CD4-positive, alpha-beta T cell treated with Interleukin-2 at 100 ng/mL for 4 hours (primary cell): ENCODE measurements at places on chromosomes 1 and 21.
A peak's percentile ranks its signal among the peaks of the same experiment; 100 is the strongest.

DNA sequence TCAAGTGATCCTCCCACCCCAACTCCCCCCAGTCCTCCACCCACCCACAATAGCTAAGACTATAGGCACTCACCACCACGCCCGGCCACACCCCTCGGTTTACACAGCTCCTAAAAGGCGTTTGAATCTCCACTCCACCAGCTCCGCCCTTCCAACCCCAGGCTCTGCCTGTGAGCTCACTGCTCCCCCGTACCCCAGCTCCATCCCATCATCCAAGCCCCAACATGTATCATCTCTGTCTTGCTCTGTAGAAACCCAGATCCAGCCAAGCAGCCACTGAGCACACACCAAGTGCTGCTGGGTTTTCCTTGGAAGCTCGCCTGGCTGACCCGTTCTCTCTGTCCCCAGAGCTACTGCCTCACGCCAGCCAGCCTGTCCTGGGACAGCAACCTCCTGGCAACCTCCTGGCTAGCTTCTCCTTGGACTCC, 12.0 kb upstream of the S100A2 start:
- DNase-seq: no peak

- peak; percentile 28 for DNase-seq
Observed at GRCh38 chr1:2091611-2092604, 41.7 kb downstream of the PRKCZ start.

DNA sequence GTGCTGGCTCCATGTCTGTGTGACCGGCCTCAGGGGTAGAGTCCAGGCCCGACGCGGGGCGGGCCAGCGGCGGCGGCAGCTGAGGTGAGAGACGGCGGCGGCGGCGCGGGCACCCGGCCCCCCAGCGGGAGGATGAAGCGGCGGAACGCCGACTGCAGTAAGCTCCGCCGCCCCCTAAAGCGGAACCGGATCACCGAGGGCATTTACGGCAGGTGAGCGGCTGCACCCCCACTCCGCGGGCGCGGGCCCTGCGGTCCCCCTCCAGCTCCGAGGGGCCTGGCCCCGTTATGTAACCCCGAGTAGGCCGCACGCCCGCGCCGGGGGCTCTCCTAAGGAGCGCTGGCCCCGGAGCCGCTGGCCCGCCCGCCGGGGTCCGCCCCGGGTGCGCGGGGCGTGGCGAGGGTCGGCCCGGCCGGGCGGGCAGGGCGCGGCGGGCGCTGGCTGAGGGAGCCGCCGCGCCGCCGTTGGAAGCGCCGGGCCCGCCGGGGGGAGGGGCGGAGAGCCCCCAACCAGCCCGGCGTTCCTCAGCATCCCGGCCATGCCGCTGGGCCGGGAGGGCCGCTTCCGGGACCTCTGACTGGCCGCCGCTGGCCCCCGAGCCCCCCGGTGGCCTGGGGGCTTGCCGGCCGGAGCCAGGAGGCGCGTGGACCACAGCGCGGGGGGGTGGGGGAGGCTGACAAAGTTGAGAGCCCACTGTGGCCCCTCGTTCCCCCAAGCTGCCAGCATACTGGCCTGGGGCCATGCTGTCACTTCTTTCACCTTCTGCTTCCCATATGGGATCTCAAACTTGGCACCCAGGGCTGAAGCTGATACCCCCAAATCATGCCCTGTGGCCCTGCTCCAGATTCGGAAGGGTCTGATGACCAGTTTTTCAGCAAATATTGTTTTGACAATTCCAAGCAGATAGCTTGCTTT, 527 bp downstream of the MACO1 start:
- no peak for DNase-seq

- DNase-seq: no peak
Observed at GRCh38 chr1:111736548-111737215, 2.5 kb downstream of the INKA2 start.

GRCh38 chr1:203648276-203648675, 21.6 kb downstream of the ATP2B4 start:
- no peak for DNase-seq

DNA sequence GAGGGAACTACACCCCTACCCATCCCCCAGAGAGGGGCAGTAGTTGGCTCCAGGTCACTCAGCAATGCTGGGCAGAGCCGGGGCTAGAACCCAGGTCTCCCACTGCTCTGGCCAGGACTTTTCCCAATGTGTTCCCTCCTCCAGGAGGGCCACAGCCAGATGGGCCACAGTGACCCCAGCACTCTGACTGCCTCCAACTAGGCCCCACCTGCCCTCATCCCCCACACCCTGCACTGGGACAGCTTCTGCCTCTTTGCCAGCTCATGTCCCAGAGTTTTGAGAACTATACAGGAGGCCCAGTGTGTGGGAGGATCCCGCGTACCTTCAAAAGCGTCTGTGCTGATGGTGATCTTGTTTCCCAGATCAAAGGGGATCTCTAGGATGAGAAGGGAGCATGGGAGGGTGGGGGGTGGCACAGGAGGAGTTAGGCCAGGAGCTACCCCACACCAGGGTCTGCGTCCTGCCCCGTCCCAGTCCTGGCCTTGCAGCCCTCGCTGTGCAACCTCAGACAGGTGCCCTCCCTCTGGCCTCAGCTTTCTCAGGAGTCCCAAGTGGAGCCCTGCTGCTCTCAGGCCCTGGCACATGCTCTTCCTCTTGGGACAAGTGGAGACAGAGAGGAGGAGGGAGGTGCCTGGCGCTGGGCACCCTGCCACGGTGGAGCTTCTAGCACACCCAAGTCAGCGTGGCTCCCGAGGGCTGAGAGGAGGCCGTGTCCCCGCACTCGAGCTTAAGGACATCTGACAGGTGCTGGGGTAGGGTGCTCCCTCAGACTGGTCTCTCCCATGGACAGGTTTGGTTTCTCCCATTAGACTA, 22.0 kb downstream of the MYOM3 start:
- DNase-seq: no peak

DNA sequence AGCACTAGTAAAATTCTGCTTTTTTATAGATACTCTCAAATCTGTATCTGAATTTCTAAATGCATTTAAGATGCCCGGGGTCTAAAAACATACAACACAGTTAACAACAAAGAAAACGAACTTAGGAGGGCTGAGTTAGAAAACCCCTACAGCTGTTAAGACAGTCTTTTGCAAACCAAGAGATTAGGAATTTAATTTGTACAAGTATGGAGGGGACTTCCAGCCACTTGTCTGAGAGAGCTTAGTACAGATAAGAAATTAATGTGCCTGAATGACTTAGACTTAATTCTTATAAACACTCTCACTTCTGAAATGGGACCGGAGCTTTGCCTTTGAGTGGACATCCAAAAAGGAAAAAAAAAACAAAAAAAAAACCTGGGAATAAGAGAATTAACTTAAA, 61.6 kb downstream of the SMYD3 start:
- DNase-seq: no peak

DNA sequence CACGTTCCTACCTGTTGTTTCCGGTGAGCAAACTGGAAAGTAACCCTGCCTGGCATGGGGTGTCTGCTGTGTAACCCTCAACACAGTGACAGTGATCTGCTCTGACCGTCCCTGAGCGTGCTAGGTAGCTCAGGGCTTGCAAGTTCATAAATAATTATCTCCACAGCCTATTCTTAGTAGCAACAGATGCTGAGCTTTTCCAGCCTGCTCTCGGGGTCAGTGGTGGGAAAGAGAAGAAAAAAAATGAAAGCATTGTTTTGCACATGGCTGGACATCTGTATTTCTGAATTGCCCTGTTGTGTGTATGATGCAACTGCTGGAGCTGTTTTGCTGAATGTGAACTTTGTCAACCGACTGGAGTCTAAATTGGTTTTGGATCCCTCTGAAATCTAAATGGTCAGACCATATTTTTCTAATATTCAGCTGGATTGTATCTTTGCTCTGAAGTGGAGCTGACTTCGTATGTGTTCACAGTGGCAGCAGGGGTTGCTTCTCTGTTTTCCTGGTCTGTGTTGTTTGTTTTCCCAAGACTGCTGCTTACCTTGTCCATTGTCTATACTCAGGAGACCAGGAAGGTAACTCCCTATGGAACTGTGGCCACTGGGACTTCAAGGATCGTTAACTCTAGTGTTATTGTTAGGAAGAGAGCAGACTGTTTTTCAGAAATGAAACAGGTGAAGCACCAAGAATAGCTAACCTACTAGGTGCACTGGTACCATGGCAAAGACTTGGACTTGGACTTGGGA, 27.0 kb downstream of the TGFB2 start:
- DNase-seq: no peak

DNA sequence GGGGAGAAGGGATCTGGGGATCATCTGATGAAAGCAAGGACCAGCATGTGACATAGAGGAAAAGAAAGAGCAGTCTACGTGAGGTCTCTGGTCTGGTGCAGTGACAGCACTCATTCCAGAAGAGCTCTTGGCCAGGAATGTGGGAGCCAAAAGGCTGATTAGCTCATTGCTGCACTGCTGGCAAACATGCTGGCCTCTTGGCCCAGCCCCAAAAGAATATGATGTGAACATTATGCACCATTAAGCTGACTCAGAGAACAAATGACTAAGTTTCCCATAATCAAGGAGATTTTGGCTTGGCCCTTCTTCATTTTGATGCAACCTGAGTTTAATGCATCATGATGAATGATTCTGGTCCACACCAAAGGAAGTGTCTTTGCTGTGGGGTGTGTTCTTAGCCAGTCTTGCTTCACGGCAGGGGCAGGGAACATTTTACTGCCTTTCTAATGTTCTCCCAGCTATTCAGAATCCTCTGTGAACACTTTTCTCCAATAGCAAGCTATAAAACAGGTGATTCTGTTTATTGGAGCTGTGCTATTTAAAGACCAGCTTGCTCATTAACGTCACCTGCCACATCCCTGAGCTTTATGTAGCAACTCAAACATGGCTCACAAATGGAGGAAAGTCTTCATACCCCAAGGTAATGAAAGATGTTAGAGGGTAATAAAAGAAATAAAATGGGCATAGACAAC, 55.1 kb downstream of the PCBP3 start:
- no peak for DNase-seq

- DNase-seq: no peak
Observed at GRCh38 chr21:36753556-36753955, 54.6 kb downstream of the SIM2 start.

GRCh38 chr1:222042120-222042519, 300.2 kb upstream of the DUSP10 start:
- DNase-seq: no peak

DNA sequence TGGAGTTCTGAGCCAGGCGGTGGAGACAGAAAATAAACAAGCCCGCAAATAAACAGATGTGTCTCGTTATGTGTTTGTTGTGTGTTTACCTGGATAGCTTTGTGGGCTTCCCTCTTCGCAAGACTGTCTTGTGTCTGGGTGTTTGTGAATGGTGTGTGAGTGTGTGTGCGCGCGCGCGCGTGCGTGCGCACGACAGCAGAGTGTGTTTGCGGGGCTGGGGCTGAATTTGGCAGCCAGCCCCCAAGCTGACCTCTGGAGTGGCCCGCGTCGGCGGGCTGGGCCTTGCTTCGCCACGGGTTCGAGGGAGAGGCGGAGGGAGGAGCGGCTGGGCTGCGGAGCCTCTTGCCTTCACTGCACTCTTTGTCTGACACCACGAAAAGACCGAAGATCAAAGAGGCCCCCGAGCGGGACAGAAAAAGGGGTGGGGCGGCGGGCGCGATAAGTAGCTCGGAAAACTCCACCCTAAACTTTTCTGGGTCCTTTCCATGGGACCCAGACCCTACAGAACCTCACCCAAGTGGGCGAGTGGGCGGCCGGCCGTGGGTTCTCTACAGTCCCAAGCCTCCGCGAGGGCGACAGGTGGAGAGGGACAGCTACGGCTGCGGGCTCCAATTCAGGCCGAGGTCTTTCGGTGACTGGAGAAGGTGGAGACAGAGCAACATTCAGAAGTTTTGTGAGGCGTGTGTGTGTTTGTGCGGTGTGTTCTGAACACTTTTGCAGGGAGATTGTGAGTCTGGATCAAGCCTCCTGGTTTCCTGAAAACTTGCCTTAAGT, 14.5 kb downstream of the PAX7 start:
- no peak for DNase-seq

DNA sequence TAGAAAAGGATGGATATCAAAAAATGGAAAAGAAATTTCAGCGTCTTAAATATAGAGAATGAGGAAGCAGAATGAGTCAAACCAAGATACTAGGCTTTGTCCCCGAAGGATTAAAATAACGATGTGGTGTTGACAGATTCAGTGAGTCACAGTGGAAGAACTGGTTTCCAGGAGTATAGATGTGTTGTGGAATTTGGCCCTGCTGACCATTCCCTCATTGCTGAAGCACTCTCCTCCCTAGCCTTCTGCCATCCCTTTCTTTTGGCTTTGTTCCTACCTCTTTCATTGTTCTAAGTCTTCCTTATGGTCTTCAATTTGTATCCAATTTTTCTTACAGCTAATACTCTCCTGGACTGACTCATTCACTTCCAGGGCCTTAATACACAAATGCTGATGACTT, 23.1 kb upstream of the USP25 start:
- no peak for DNase-seq

GRCh38 chr1:164668491-164669400, 109.8 kb downstream of the PBX1 start:
- no peak for DNase-seq

- no peak for DNase-seq
Observed at GRCh38 chr21:43825936-43826622, 36.7 kb downstream of the RRP1 start.

DNA sequence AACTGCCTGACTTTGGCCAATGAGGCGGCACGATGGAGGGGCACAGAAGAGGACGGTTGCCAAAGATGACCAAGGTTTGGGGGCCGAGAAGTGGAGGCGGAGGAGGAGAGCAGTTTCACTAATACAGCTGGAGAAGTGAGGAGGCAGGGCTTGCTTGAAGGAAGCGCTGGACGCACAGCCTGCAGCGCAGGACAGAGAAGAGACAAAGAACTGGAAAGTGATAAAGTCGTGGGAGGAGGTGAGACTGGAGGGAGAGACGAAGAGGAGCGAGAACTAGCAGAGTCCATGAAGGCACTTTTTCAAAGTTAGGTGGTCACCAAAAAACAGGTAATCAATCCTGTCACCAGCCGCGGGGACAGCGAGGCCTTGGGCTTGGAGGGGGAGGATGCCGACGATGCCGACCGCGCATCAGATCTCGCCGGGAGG, 771 bp downstream of the PACC1 start:
- DNase-seq: no peak

GRCh38 chr1:157399984-157400382, 152.3 kb downstream of the FCRL5 start:
- DNase-seq: no peak

DNA sequence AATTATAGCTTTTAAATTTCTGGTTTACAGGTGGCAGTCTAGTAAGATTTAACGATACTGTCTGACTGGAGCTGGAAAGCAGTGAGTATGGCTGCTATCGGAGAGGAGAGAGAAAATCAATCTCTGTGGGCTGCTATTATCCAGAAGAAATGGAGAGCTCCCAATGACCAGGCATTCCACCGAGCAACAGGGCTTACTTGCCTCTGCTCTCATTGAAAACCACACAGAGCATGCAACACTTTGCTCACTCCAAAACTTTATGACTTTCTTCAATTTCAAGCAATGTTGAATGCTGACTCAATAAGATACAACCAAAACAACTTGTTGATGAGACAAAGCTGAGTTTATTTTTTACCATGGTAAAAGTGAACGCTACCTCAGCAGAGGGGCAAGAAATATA, 337.0 kb upstream of the NCAM2 start:
- DNase-seq: no peak

DNA sequence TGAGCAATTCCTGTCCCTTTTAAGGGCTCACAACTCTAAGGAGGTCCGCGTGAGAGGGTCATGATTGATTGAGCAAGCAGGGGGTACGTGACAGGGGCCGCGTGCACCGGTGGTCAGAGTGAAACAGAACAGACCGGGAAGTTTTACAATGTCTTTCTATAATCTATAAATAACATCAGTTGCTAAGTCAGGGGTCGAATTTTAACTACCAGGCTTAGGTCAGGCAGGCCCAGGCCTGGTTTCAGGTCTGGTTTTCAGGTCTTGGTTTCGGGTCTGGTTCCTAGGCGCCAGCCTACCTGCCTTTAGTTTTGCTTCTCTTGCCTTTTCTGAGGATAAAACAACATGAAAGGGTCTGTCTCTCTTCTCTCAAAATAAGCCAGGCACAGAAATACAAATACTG, 476.0 kb upstream of the CAMK1G start:
- DNase-seq: no peak
